Stimulated activated CD8-positive, alpha-beta memory T cell treated with anti-CD3 and anti-CD28 coated beads, Interleukin-7, amount 100 ng/mL, for 1 hour (primary cell): ENCODE measurements at places on chromosomes 2 and 18.

- DNase-seq = no peak
These were observed 38.9 kb upstream of the MGAT4A start for GRCh38 chr2:98769784-98770183.

DNA sequence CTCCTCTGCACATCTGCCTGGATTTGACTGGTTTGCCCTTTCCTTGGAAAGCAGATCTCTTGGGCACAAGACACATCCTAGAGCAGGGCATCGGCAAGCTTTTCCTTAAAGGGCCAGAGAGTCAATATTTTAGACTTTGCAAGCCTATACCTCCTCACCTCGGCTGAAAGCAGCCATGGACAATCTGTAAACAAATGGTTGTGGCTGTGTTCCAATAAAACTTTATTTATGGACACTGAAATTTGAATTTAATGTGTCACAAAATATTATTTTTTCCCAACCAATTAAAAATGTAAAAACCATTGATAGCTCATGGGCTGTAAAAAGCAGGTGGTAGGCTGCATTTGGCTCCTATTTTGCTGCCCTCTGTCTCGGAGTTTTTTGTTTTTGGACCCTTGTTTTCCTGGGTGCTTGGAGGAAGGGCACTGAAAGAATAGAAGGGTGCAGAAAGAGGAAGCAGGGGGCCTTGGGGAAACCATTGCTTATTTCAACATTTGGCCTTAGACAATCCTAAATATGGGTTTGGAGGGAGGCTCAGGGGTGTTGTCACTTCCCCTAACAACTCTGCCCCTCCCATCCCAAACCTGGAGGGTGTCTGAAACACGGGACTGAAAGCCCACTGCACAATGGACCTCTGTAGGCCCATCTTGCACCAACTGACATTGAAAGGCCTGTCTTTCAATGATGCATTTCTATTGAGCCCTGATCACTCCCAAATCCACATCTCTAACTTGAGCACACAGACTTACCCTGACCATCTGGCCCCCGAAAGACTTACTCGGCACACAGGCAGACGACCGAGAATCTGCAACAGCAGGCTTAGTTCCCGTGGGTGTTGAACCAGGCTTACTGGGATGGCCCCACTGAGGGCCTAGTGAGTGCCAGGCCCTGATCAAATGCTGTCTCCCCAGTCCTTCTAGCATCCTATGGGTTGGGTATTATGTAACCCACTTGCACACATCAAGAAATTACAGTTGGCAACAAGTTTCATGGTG, 7.1 kb upstream of the ZFP36L2 start:
- DNase-seq = no peak

- no peak for DNase-seq
These were observed 32.8 kb downstream of the AOX1 start for GRCh38 chr2:200618590-200619021.

- no peak for DNase-seq
These were observed 62.9 kb downstream of the FHOD3 start for GRCh38 chr18:36360256-36360909.
